ENCODE measurements at places on chromosomes 3 and 15.

DNA sequence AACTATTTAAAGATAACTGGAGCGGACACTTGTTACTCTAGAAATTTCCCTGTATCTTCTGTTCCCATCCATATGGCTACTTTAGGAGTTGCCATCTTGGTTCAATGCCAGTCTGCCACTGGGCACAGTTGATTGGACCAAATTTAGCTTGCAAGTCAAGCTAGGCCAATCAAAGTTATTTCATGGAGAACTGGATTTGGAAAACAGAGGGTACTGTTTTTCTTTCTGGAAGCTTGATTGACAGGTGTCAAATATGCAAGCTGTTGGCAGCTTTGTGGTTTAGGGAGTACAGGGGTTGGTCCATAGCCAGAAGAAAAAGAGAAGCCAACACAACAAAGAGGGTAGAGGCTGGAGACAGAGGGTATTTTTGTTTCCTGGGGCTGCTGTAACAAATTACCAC lies 33.4 kb upstream of the KLHL25 start:
- DNase-seq: no peak

DNA sequence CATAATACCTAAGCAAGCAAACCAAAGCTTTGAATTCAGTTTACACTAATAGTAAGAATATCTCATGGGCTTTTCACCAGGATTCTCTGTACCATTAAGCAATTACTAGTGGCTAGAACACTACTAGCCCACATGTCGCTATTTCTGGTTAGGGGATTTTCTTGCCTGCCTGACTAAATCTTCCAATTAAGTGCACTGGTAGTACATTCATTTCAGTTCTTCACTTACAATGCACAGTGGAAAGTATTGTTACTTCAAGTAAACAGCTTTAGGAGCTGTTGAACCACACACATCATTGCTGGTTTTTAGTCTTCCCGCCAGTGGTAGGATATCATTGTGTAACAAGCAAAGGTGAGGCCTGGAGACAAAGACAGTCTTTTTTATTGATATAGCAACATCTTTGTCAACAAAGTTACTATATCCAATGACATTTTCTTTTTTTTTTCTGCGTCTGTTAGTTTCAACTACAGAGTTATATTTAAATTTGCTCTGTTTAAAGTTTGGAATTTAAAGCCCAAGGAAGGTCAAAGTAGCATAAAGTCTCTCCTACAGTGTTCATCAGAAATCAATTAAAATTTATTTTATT lies 826.8 kb upstream of the NR2F2 start:
- no peak for DNase-seq

DNA sequence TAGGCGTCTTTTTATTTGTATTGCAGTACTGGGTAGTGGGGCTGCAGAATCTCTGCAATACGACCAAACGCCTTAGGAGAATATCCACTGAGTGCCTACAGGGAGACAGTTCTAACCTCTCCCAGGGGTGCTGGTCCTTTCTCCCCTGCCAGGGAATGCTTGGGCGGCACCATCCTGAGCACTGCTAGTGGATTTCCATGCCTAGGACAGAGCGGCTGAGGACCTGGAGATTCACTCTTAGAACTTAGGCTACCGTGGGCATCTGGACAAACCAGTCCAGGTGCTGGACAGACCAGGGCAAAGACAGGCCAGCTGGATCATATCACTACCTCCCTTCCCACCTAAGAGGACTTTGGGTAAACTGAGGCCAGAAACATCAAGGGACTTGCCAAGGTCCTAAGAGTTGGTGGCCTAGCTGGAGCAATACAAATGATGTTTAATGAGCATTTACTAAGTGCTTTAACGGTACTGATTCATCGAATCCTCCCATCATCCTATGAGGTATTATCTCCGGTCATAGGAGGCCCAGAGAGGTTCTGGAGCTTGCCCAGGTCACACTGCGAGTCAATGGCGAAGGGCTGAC lies 902 bp downstream of the TMEM44 start:
- DNase-seq: no peak

GRCh38 chr15:92541291-92542200 lies 114.0 kb downstream of the FAM174B start:
- no peak for DNase-seq

GRCh38 chr3:22907161-22907780 lies 295.9 kb upstream of the UBE2E2 start:
- DNase-seq: no peak

DNA sequence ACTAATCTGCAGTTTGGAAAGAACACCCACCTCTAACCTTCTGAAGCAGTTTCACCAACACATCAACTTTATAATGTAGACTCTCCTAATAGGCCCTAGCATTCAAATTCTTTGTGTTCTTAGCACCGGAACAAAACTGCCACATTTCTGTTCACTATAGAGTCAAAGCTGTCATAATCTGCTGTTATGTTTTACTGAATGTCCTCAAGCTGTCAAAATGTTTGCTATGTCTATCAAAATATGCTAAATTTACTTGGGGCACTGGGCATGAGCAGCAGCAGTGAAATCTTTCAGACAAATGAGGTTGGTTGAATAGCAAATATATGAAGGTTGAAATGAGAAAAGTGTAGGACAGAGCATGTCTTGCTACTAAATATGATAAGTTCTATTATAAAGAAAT lies 1.9 kb downstream of the WDR49 start:
- no peak for DNase-seq

DNA sequence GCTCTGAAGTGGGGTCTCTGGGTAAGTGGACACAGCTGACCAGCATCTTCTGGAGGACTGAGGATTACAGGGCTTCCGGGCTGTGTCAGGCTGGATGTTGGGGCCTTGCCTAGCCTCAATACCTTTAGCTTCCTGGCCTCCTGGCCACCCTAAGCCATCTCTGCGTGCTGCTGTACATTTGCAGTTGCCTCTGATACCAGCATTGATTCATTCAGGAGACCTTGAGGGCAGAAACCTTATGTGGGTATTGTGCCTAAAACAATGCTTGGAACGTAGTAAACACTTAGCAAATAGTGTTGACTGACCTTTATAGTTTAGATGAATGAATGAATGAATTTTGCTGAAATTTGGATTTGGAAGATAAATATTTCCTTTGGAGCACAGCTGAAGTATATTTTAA lies 97.0 kb downstream of the FLNB start:
- DNase-seq: no peak

DNA sequence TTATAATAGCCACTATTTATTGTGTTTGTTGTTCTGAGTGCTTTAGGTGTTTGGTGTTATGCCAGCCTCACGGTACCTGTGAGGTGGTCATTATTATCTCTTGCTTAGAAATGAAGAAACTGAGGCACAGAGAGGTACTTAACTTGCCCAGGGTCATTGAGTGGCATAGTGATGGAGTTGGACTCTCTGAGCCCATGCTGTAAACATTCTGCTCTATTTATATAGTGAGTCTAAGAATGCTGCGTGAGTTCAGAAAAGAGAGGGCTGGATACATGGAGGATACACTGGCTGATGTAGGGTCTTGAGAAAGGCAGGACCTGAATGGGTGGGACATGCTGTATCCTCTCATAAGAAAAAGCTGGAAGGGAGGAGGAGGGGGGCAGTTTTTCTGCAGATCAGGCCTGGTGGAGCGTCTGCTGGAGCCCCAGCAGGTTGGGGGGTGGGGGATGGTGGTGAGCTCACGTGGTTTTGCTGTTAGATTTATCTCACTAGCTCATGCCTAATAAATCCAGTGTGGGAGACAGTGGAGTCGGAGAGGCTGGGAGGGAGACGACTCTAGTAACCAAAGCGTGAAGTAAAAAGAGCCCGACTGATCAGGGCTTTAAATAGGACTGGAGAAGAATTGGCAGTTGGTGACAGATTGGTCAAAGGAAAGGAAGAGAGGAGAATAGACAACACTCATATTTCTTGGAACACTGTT lies 16.0 kb downstream of the MED12L start:
- no peak for DNase-seq

DNA sequence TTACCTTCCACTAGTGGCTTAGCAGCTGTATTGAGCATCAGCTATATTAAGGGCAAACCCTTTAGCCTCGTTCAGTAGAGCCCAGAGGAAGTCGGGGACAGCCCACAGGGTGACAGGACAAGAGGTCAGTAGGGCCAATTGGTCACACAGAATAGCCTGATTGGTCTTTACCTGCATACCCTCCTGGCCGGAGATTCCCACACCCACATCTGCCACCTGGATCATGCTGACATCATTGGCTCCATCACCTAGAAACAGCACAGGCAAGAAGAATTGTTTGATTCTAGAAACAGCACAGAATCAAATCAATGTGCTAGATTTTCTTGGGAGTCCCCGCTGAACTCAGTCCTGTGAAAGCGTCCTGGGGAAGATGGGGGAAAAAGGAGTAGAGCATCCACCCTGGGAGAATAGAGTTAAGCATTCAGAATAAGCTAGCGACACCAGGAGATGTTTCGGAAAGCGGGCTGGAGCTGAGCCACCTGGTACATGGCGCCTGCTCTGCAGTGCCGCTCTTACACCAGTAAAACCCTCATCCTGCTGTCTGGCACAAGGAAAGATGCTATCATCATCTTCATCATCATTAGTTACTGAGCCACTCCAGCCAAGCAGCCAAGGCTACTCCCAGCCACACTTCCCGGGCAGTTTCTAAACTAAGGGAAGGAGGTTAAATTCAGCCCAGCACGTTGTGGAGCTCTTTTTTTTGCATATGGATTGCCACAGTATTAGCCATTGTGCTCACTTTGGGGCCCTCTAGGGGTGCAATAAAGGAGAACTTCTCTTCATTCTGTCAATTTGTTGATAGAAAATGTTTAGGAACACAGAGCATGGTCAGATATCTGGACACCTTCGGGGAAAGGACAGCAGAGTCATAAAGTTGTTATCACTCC lies 171.3 kb downstream of the ATP10A start:
- DNase-seq: no peak

DNA sequence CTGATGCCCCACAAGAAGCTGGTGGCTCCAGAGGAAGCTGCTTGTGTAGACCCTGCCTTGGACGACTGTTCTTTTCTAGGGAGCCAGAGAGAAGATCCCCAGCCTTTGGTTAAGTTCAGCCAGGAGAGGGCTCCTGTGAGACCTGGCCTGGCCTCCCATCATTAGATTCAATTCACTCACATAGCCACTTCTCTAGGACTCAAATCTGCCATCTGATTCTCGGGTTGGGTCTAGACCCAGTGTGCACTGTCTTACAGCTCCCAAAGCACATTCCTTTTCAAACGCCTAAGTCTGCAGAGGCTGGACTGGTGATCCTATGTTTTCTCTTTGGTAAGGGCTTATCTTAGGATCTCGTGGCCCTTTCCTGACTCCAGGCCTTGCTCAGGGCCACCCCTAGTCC lies 81.7 kb upstream of the NPHP3 start:
- no peak for DNase-seq

DNA sequence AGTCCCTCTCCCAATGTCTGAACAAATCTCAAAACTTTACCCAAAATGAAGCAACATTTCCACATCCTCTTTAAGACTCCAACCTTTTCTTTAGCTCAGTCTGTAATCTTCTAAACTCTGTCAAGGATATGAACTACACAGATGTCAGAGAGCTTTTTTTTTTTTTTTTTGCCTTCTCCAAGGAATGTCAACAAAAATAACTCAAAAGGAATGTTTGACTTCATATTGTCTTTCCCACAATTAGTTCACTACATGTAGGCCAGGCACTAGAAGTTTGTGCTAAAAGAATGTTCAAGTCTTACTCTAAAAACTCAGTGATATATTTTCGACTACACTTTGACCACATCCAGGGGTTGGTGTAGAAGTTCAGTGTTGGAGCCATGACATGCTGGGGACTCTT lies 37.1 kb downstream of the ADAMTS9 start:
- DNase-seq: no peak

- no peak for DNase-seq
These were observed 60.4 kb downstream of the TFG start for GRCh38 chr3:100769693-100770092.

GRCh38 chr15:63708126-63708772 lies 111.1 kb downstream of the FBXL22 start:
- DNase-seq: no peak

DNA sequence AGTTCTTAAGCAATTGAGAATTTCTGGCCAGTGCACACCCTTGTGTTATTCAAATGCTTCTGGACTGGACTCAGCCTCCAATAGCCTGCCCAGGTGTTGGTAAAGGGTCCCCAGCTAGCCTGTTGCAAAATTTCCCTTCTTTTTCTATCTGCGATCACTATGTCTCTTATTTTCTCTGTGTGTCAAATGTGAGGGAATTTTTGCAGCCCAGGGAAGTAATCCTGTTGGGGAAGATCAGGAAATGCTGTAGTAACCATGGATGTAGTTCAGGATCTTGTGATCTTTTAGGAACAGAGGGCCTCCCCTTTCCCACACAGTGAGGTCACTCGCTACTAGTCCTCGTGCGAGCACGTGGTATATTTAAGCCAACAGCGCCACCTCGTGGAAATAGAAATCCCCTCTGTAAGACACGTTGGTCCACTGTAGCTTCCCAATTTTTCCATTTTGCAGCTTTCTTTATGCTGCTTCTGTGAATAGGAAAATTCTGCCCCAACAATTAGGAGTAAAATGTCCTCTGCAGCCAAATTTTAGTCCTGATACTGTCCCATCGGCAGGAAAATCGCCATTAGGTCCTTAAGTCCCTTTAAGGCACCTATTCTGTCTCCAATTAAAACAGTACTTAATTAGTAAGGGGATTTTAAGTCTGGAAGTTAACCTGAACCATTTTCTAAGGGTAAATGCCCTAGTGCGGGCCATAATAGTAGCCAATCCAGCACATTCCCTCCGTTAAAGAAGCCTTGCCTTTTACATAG lies 4.0 kb upstream of the SMCO1 start:
- peak; percentile 13 for DNase-seq

GRCh38 chr3:28109829-28110228 lies 131.6 kb upstream of the CMC1 start:
- DNase-seq: no peak

GRCh38 chr3:132898141-132898540 lies 140.1 kb upstream of the TMEM108 start:
- DNase-seq: no peak

- DNase-seq: no peak
These were observed 21.9 kb upstream of the MINAR1 start for GRCh38 chr15:79410237-79410636.

DNA sequence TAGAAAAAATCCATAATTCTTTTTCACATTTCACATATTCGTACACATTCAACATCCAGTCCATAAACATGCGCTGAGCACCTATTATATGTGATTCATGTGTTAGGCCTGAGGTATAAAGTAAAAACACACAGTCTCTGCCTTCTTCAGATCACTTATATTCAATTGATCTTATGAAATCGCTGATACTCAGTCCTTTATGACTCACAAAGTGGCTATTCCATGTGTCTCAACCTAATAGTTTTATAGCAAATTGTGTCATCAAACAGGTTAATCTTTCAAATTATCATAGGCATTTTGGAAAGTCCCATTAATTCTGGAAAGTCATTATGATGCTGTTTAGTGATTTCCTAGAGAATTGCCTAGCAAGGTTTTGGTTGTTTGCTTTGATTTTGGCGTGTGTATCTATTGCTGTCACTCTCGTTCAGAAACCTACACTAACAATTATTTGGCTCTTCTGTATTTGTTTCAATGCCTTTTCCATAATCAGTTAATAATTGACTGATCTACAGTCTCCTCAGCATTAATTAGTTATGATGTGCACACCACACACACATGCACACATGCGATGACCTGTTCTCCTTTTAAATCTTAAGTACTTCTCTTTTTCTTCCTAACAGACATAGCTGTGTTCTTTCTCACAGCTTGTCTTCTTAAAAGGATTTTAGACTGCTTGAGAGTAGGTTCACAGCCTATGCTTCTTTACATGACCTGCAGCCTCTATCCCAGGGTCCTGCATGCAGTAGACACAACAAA lies 353.1 kb downstream of the MECOM start:
- no peak for DNase-seq

GRCh38 chr3:99971761-99972160 lies 142.5 kb downstream of the FILIP1L start:
- DNase-seq: no peak

- DNase-seq: no peak
These were observed 37.4 kb upstream of the FBXL22 start for GRCh38 chr15:63559753-63560152.

All from stimulated activated CD8-positive, alpha-beta memory T cell treated with anti-CD3 and anti-CD28 coated beads, Interleukin-4, amount 100 ng/mL, for 1 hour (primary cell).